Activated naive CD8-positive, alpha-beta T cell treated with anti-CD3 and anti-CD28 coated beads, Interleukin-2, amount 50 U/mL, for 16 hours (primary cell): ENCODE measurements at places on chromosomes 11 and 22.

DNA sequence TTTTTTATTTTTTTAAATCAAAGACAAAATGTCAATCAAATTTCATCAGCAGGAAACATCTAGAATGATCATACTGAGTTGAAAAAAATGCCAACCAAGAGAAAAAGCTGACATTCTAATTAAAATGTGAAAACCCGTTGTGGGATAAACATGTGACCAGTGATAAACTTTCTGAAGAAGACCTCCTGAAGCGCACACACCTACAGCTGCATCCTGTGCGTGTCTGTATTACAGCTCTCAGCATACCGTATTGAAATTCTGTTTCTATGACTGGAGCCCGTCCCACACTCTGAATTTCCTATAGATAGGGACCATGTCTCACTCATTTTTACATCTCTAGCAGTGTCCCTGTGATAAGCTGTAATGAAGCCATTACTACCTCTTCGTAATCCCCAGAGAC, 12.2 kb upstream of the NUP50 start:
- DNase-seq = no peak

GRCh38 chr11:69204941-69205742, 49.4 kb downstream of the SMIM38 start:
- DNase-seq = no peak

GRCh38 chr11:120869097-120869496, 154.8 kb upstream of the TBCEL start:
- no peak for DNase-seq

DNA sequence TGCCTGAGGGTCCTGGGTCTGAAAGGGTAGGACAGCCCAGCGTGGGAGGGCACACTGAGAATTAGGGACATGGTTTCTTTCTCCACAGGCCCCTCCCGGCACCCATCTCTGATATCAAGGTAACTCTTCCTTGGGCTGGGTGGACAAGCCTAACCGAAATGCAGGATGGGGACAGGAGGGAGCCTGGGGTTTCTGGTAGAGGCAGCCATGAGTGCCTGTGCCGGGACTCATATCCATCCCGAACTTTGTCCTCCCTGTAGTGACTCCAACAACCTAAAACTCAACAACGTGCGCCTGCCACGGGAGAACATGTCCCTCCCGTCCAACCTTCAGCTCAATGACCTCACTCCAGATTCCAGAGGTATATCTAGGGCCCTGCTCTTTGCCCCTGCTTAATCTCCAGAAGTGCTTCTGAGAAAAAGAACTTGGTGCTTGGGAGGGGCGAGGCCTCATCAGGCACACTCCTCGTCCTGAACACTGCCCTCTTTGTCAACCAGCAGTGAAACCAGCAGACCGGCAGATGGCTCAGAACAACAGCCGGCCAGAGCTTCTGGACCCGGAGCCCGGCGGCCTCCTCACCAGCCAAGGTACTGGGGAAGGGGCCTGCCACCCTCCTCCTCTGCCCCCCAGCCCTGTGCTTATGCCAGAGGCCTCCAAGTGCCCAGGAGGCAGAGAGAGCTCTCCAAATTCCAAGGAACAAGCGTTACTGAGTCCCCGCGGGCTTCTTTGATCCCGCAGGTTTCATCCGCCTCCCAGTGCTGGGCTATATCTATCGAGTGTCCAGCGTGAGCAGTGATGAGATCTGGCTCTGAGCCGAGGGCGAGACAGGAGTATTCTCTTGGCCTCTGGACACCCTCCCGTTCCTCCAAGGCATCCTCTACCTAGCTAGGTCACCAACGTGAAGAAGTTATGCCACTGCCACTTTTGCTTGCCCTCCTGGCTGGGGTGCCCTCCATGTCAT, 3.1 kb downstream of the TMEM25 start:
- DNase-seq = no peak

DNA sequence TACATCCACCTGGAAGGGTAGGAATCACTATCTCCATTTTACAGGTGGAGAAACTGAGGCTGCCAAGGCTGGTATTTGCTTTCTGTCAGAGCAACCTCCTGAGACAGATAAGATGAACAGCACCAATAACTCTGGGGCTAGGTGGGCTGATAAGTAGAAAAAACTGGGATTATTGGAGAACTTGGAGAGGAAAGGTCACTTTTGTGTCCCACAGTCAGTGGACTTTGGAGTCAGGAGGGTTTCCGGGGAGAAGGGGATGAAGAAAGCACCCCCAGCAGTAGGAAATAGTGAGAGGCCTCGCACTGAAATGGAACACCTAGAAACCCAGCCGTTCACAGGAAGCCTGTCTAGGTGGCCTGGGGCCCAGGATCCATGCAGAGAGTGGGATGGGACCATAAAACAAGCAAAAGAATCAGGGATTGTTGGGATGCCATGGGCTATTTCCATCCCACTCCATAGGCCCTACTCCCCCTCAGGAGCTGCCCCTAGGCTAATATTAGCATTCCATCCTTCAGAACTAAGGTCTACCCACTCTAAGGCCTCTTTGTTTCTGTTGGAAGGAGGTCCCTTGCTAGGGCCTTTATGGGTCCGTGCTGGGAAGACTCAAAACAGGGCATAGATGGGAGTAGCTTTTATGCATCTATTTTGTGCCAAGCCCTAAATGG, 31.0 kb upstream of the FCHSD2 start:
- no peak for DNase-seq

DNA sequence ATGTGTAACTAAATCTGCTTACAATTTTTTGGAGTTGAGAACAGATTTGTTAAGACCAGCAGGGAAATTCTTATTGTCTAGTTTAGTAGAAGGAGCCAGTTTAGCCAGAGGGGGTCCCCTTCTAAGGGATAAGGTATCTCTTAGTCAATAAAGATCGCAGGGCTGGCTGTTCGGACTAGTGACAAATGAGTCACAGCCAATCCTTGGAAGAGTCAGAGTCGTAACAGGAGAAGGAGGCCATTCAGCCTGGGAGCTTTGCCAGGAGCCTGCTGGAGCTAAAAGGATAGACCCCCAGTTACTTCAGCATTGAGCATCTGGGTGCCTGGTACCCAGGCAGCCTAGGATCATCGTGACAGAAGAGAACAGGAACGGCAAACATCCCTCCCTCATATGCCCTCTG, 191.6 kb upstream of the ARHGAP20 start:
- no peak for DNase-seq

- DNase-seq = no peak
These were observed 1.2 kb downstream of the CASP1 start for GRCh38 chr11:105033781-105034180.

- DNase-seq = no peak
These were observed 5.8 kb downstream of the RAPSN start for GRCh38 chr11:47443028-47443700.

GRCh38 chr11:1458340-1459218, 28.0 kb downstream of the MOB2 start:
- no peak for DNase-seq

DNA sequence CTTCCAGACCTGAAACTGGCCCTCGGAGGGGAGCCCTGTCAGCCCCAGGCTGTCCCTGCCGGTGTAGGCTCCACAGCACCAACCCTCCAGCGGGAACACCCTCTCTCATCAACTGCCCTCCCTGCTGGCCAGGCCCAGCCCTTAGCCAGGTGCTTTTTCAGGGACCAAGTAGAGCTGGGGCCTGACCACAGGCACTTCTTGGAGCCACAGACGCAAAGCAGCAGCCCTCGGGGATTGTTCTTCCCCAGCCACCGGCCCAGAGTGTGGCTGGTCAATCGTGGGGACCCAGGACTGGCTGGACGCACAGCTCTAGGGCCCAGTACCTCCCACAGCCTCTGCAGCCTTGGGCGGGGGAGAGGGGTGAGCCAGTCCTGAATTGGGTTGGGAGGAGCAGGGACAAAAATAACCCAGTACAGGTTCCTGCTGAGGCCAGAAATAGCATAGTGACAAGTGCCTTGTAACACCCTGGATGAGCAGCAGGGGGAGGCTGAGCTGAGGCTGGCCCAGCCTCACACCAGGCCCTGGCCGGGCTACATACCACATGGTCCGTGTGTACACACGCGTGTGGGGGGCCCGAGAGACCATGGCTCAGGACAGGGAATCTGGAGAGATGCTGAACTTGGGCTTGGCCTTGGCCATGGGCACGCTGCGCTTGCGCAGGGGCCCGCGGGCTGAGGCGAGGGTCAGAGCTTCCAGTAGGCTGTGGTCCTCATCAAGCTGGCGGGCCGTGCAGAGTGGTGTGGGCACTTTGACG, 2.0 kb downstream of the KCNJ11 start:
- no peak for DNase-seq

DNA sequence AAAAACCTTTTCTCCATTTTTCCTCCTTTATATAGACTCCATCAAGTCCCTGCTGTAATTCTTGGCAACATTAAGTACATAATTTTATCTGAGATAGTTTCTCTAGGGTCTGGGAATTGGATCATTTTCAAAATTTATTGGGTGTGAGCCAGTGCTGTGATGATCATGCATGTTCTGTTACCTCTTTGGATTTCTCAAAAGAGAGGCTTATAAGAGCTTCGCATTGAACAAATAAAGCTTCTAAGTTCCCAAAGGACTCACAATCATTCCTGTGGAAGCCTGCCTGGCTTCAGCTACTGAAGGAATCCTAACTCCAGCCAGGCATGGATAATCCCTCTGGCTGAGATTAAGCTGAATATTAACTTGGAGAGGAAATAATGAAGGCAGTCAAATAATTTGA, 208.5 kb downstream of the RAB38 start:
- DNase-seq = no peak

DNA sequence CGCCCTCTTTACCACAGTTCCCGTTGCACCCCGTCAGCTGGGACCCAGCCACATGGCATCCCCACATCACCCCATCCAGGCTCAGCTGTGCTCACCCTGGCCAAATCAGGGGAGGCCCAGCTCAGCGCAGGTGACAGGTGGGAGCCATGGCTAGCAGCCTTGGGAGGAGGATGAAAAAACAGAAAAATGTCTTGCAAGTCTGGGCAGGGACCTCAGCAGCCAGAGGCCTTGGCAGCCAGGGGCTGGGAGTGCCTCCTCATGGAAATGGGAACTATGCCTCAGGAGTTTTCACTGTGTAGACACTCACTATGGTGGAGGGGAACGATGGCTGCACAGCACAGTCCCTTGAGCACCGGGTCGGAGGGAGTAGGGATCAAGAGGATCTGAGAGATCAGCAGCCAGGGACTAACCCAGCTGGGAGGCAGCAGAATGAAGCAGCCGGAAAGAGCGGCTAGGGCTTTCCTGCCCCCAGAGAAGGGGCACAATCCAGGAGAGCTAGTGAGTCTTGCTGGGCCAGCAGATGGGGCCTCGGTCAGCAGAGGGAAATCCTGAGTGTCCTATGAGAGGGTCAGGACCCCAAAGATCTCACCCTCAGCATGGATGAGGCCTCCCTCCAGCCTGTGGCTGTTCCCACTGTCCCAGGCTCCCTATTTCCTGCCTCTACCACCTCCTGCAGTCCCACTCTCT, 6.2 kb upstream of the FTH1 start:
- DNase-seq = no peak

- DNase-seq = no peak
These were observed 63.6 kb downstream of the NFAM1 start for GRCh38 chr22:42368379-42369249.

DNA sequence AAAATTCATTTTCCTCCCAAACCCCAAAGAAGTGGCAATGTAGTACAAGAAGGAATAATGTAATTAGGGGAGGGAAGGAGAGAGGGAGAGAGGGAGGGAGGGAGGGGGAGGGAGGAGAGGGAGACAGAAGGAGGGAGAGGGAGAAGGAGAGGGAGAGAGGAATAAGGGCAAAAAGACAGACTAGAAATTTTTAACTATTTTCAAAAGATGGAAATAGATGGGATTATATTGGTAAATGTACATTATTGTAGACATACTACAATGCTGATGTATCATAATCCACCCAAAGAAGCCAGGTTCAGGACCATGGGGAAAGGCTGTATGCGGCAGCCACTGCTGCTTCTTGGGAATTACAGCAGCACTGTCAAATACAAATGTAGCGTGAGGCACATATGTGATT, 74.3 kb downstream of the GAB2 start:
- DNase-seq = no peak

GRCh38 chr11:123576501-123576900, 77.9 kb downstream of the SCN3B start:
- DNase-seq = no peak

GRCh38 chr11:18780896-18781295, 10.7 kb downstream of the PTPN5 start:
- DNase-seq = no peak

- no peak for DNase-seq
These were observed 87.3 kb downstream of the WNT11 start for GRCh38 chr11:76119032-76119431.

- no peak for DNase-seq
These were observed 82.3 kb upstream of the NARS2 start for GRCh38 chr11:78656984-78657383.

DNA sequence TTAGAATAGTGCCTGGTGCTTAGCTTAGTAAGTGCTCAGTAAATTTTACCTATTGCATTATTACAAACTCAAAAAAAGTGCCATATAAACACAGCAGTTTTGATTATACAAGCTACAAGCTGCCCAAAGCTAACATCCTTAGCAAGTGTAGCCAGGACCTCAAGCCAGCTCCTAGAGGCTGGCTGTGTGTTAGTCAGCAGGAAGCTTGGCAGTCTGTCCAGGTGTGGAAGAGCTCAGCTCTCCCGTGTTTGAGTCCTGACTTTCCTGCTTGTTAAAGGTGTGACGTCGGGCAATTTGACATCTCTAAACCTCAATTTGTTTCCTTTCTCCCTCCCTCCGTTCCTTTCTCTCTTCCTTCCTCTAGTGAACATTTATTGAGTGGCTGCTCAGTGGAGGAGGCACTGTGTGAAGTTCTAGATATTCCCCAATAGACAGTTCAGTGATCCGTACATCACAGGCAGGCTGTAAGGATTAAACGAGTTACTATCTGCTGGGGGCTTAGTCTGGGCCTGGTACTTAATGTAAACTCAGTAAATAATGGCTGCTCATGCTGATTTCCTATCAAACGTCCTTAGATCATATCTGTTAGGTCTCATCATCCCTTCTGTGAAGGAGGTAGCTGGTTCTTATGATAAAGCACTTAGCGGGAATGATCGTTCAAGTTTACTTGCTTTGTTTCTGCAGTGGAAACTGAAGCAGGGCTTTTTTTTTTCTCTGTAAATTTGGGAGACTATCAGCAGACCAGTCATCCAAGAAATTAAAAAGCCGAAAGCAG, 68.7 kb downstream of the PRR5L start:
- DNase-seq = no peak

DNA sequence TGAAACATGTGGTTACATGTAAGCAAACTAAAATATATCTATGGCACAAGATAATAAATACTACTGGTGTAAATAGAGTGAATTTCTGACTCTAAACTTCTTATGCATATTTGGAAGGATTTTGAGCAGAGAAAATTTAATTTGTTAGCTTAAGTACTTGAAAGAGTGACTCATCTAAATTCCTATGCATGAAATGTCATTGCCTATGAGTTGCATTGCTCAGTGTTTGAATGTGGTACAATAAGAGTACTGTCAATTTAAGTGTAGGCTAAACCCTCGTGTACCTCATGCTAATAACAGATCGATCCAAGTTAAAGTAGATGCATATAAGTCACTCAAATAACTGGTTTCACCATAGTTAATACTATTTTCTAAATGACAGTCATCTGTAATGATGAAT, 5.3 kb upstream of the CARD18 start:
- DNase-seq = no peak

- DNase-seq = no peak
These were observed 393.7 kb downstream of the ETS1 start for GRCh38 chr11:128193615-128194014.
